Mesenteric fat pad (tissue), 1 donor: ENCODE measurements at places on chromosomes 2 and 18. TPM values are rescaled to one million over a fixed set of nuclear protein-coding genes. Genes with fewer than 3 reads are reported as not detected.

KCNE4 gene
- 15.0 TPM for total RNA-seq

QPCT gene
- 5.6 TPM for total RNA-seq

LIPG gene
- total RNA-seq: 2.2 TPM

KIAA2012 gene
- not detected for total RNA-seq

C2orf80 gene
- not detected for total RNA-seq

YES1 gene
- total RNA-seq: 54.3 TPM

ABCB11 gene
- total RNA-seq: 0.06 TPM

LYPD6B gene
- total RNA-seq: not detected

NFATC1 gene
- 35.4 TPM for total RNA-seq

IL1F10 gene
- not detected for total RNA-seq

ZNF532 gene
- total RNA-seq: 46.6 TPM

CACNB4 gene
- total RNA-seq: 1.7 TPM

TNFRSF11A gene
- 17.1 TPM for total RNA-seq

FAM136A gene
- 25.9 TPM for total RNA-seq

LOXHD1 gene
- total RNA-seq: 2.3 TPM

SLC23A3 gene
- 0.93 TPM for total RNA-seq

KLHL30 gene
- 4.4 TPM for total RNA-seq

UGT1A8 gene
- not detected for total RNA-seq

SP5 gene
- 0.26 TPM for total RNA-seq

HAUS1 gene
- 13.0 TPM for total RNA-seq

CHRND gene
- not detected for total RNA-seq
